Fibroblast of skin of back (primary cell): ENCODE measurements at places on chromosomes 1 and 21.
A peak's percentile ranks its signal among the peaks of the same experiment; 100 is the strongest.

- DNase-seq: no peak
Observed at GRCh38 chr1:45317166-45317565, 9.5 kb upstream of the HPDL start.

- no peak for DNase-seq
Observed at GRCh38 chr1:3989465-3989864, 89.4 kb upstream of the C1orf174 start.

DNA sequence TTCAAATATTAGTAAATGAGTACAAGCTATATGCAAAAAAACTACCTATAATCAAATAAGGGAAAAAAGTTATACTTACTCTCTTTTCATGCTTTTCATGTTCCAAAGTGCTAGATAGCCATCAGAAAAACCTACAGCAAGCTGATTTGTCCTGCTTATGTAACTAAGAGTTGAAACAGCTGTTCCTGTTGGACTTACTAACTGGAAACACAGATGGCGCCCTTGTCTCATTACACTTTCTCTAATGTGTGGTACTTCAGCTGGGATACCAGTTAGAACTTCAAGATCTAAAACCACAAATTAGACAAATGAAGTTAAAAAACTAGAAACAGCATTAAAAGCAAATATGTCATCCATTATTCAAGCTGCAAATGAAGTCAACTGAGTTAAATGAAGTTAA is 24.3 kb downstream of the AHCTF1 start:
- peak; percentile 35 for DNase-seq

- peak; percentile 62 for DNase-seq
Observed at GRCh38 chr21:36209626-36210171, 53.1 kb downstream of the DOP1B start.

- DNase-seq: no peak
Observed at GRCh38 chr1:226995365-226996332, 55.6 kb downstream of the COQ8A start.

DNA sequence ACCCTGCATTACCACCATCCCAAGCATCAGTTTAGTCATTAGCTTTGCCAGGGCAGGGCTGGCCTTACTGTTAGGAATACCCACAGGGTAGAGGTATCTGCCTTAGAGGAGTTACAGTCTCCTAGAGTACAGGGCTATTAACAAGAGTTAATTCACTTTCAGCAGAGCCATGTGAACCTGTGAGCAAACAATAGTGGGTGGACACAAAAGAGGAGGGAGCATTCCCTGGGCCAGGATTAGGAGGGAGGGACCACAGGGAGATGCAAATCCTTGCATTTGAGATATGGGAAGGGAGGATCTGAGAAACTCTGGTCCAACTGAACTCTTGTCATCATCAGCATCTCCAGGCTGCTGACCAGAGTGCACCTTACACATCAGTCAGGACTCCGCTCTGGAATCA is 51.1 kb upstream of the IGSF21 start:
- no peak for DNase-seq

- DNase-seq: peak; percentile 23
Observed at GRCh38 chr21:26098772-26099397, 71.7 kb downstream of the APP start.

- DNase-seq: peak; percentile 37
Observed at GRCh38 chr1:210272666-210273065, 40.1 kb downstream of the SERTAD4 start.

- DNase-seq: no peak
Observed at GRCh38 chr1:50038237-50038809, 14.6 kb upstream of the AGBL4 start.

DNA sequence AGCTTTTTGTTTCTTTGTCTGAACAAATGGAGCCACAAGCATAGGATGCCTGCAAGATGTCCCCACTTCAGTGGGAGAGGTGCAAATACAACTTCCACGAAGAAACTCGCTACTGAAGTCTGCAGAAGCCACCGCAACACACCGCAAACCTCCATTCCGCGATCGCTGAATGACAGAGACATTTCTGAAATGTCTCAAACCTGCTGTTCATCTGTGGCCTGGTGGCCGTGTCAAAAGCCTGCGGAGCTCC is 1.0 kb downstream of the TP53BP2 start:
- peak; percentile 33 for DNase-seq

GRCh38 chr1:11187931-11188330 is 1.2 kb upstream of the ANGPTL7 start:
- DNase-seq: no peak

GRCh38 chr1:171185091-171185490 is at the start of gene FMO2:
TSS of gene FMO2 (plus strand) at chr1:171185300. CDS start at chr1:171185714, 414 bp downstream.
- DNase-seq: no peak

- no peak for DNase-seq
Observed at GRCh38 chr1:186749820-186750219, 69.6 kb upstream of the PTGS2 start.

- no peak for DNase-seq
Observed at GRCh38 chr1:85681087-85681486, 27.1 kb downstream of the ZNHIT6 start.

DNA sequence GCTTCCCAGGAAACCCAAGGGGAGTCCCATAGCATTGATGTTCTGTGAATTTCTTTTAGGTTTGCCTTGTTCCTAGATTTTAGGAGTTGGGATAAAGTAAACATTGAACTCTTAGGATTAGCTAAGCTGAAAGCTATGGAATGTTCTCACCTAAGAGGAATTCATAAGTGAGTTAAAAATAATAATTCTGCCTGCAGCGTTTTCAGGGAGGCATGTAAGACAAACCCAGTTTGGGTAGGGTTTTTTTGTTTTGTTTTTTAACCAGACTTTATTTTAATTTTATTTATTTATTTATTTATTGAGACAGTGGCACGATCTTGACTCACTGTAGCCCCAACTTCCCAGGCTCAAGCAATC is 28.9 kb upstream of the CD101 start:
- peak; percentile 55 for DNase-seq

DNA sequence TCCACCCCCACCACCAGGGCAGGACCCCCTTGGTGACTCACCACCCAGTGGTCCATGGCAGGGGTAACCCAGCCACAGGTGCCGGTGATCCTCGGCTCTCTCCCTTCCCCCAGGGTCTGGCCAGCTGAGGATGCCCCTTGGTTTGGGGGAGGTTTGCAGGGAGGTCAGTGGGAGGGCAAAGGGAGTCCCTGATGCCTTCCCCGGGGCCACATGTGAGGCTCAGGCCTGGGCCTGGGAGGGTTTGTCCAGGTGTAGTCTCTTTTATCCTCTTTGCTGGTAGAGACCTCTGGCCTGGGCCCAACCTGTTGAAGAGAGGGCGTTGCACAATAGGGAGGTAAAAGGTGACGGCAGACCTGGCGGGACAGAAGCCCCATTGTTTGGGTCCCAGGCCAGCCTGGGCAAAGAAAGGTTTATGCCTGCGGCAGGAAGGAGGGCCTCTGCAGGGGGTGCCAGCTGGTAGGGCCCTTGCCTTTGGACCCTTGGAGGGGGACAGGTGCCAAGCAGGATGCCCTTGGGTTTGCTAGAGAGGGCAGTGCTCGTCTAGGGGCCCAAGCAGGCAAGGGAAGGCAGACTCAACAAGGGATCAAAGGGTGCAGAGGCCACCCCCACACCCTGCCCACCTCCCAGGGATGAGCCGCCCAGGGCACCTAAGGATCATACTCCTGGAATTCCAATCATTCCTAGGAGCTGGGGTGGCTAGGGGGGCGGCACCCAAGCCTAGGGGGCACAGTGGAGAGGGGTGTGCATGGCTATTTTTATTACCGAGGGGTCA is 760 bp upstream of the TINAGL1 start:
- DNase-seq: no peak

DNA sequence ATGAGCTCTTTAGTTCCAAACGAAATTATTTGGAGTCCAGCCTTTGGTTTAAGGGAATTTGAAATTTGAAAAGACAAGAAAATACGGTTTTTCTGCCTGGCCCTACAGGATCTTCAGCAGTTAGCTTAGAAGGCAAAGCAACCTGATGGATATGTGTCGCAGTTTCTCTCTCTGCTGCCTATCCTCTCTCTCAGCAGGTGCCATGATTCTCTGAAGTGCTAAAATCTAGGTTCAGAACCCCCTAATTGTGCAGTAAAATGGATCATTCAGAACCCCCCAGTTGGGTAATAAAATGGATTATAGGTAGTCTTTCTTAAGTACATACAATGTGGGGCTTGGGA is 446 bp upstream of the DEPDC1 start:
- DNase-seq: no peak

GRCh38 chr1:77039739-77040138 is 172.5 kb downstream of the ST6GALNAC5 start:
- peak; percentile 95 for DNase-seq

DNA sequence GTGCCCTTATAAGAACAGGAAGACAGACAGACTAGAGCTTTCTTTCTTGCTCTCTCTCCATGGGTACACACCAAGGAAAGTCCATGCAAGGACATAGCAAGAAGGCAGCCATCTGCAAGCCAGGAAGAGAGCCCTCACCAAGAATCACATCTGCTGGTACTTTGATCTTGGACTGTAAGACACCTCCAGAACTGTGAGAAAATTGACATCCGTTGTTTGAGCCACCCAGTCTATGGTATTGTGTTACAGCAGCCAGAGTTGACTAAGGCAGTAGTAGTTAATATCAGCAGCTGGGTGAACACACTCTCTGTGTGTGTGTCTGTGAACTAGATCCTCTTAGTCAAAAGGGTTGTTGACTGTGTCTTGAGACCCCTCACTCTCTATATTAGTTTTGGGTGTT is 53.8 kb upstream of the PPP2R5A start:
- DNase-seq: no peak

DNA sequence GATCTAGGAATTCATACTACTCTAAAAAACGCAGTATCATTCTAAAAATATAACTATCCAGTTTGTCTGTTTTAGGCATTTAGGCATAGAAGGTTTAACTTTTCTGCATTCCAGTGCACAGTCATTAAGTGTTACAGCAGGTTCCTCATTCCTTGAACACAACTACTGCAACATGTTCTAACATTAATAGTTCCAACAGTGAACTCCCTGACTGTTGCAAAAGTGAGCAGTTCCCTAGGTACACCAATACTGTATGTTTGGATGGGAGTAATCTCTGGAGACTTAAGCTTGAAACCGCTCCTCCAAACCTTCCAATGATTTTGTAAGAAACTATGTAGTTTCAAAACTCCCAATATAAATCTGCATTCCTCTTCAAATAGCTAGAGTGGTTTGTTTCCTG is 46.2 kb downstream of the UCHL5 start:
- peak; percentile 72 for DNase-seq

GRCh38 chr1:18700530-18700929 is 69.9 kb downstream of the PAX7 start:
- DNase-seq: no peak

DNA sequence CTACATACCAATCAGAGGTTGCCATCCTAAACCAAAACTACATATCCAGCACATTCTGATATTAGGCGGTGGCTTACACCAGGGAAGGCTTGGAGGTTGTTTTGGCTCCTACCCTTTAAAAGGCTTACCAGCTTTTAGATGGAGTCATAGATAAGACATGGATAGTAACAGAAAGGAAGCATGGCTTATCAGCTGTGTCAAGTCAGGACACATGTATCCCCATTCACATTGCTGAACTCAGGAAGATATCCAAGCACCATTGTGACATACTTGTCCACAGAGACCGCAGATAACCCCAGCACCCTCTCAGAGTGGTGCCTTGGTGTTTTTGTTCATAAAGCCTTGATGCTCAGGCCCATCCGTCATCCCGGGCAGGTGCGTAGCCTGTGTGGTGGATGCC is 39.7 kb downstream of the ADARB1 start:
- DNase-seq: no peak

DNA sequence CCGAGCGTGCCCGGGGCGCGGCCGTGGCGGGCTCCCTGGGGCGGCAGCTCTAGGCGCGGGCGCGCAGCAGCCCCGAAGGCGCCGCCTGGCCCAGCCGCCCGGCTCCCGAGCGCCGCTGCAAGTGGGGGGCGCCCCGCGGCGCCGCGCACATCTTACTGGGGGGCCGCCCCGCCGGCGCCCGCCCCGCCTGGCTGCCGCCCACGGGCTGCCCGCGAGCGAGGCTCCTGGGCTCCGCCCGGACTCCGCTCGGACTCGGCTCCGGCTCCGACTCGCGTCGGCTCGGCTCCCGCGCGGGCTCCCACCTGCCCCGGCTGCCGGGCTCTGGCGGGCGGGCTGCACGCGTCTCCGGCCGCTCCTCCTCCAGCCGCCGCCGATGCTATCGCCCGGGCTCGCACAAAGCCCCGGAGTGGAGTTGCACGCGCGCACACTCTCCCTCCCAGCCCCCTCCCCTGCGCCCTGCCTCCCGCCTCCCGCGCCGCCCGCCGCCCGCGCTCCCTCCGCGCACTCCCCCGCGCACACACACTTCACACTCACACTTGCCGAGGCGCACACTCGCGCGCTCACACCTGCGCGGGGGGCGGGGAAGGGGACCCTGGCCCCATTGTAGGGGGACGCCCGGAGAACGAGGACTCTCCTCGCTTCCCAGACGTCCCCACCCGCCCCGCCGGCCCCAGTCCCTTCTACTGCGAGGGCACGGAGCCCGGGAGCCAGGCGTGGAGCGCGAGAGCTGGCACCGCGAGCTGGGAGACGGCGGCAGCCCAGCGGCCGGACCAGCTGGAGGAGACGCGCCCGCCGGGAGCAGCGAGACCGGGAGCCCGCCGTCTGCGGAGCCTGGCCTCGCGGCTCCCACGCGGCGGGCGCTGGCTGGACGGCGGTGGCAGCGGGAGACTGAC is at the start of gene GRIK3:
TSS of gene GRIK3 (minus strand) at position 395 of the 893 bp plus-strand sequence. CDS start 407 bp downstream, outside the sequence.
- no peak for DNase-seq

- no peak for DNase-seq
Observed at GRCh38 chr21:34509151-34509550, 2.9 kb downstream of the KCNE1 start.

DNA sequence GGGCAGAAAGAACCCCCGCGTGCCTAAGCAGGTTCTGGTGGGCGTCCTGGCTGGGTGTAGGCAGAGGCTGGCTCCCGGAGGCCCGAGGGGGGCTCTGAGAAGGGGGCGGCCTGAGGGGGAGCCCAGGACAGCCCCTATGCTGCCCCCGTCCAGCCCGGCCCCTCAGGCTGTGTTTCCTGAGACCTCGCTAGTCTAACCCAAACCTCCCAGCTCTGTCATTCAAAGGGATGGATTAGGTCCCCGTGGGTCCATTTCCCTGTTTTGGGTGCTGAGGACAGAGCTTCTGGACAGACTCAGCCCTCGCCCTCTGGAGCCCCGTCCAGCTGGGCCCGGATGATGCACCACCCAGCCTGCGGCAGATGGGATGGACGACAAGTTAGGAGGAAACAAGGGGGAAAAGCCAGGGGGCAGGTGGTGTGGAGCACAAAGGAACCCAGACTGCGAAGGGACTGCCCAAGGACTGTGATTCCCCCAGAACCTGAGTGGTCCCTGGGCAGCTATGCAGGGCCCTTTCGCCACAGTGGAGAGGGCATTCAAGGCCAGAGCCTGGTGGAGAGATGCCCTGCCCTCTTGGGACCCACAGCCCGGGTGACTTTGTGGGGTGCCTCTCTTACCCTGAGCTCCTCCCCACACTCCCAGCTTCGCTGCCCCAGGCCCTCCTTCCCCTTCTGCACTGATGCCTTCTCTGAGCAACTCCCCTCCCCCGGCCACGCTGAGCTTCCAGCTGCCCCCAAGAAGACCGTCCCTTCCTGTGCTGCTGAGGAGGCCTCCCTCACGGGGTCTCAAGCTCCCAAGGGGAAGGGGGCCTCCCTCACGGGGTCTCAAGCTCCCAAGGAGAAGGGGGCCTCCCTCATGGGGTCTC is 2.8 kb downstream of the HES4 start:
- no peak for DNase-seq
